ENCODE measurements at places on chromosomes 5 and 9.

- peak; percentile 29 for DNase-seq
Observed at GRCh38 chr9:131019388-131020239, 10.6 kb downstream of the LAMC3 start.

DNA sequence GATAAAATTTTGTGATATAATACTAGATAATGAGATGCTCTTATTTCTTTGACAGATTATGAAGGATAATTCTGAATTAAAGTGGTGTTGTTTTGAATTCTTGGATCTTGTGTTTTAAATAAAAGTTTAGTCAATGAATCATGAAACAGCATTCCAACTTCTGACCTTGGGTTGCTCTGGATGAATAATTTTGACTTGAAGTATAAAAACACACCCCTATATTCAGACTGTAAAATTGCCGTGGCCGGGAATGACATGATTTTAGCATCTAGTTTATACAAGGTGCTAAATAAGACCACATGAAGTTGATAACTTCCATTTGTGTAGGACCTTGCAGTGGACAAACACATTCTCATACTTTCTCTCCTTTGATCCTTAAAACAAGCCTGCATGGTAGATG, 67.2 kb upstream of the DAP start:
- peak; percentile 27 for DNase-seq

GRCh38 chr5:94440015-94440414, 178.4 kb downstream of the KIAA0825 start:
- DNase-seq, result no peak

- no peak for DNase-seq
Observed at GRCh38 chr9:118578467-118578866, 790.8 kb downstream of the BRINP1 start.

GRCh38 chr9:96025995-96026602, 150.6 kb downstream of the ERCC6L2 start:
- DNase-seq, result no peak

DNA sequence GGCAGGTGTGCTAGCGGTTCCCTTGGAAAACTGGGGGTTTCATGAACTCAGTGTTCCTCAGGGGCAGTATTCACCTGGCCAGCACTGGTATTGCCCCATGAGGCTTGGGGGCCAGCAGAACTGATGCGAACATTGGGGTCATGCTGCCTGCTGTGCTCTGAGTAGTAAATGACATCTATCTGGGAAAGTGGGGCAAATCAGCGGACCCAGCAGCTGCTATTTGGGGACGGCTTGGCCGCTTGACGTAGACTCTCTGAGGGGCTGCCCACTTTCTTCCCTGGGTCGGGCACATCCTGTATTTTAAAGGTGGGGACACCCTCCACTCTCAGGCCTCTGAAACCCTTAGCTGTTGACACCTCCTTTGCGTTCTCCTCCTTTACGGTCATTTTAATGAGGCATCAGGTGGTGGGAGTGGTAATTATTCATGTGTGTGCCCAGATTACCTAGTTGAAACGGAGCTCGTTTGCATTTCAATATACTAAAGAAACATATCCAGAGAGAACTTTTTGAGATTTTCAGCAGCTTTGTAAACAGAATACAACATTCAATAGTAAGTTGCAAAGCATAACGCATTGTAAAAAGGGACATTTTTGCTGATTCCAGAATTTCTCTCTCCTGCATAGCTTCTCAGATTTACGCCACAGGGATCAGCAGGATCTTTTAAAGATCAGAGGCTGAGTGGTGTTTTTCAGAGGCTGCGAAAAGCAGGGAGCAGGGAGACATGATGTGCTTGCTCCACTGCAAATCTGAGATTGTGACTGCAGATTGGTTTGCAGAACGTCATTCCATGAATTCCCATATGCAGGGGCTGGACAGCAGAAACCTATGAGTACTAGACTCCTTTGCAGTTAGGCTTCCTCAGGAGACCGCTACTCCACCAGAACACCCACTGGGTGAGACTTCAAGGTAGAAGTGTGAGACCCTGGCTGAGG, 56.8 kb upstream of the ZFR start:
- DNase-seq, result no peak

- DNase-seq, result no peak
Observed at GRCh38 chr5:94777056-94777880, 158.8 kb downstream of the SLF1 start.

GRCh38 chr9:22107202-22108045, 98.3 kb upstream of the CDKN2B start:
- DNase-seq, result no peak

- no peak for DNase-seq
Observed at GRCh38 chr9:70814597-70814996, 306.8 kb downstream of the TRPM3 start.

GRCh38 chr9:89461265-89461664, 36.6 kb downstream of the SEMA4D start:
- DNase-seq, result no peak

- no peak for DNase-seq
Observed at GRCh38 chr5:78576376-78576775, 72.2 kb downstream of the LHFPL2 start.

DNA sequence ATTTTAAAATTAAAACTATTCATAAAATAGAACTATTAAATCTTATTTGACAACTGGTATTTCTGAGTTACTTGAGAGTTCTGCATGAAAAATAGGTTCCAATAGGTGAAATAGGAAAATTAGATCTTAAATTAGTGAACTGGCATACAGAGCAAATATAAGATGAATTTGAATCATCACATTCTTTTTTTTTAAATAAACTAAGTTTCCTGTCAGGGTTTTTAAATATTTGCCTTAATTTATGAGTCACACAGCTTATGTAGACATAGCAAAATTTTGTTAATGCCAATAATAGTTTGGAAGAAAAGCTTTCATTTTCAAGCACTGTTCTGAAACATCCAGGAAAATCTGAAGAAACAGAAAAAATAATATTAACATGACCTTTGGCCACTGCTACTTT, 311.7 kb upstream of the HAPLN1 start:
- DNase-seq, result no peak

DNA sequence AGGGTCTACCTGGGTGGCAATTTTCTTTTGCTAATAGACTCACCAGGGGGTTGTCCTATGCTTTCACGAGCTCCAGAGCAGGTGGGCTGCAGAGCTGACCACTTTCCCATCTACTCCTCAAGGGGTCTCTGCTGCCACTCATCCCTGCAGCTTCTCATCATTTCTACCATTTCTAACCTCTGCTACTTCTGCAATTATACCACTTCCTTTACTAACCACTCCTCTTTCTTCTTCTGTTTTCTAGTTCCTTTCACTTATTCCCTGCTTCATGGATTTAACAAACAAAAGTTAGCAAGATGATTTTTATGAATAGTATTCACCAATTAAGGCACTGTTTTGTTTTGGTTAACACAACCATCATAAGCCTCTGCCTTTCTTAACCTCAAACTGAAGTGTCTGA, 34.5 kb upstream of the NIPBL start:
- no peak for DNase-seq

DNA sequence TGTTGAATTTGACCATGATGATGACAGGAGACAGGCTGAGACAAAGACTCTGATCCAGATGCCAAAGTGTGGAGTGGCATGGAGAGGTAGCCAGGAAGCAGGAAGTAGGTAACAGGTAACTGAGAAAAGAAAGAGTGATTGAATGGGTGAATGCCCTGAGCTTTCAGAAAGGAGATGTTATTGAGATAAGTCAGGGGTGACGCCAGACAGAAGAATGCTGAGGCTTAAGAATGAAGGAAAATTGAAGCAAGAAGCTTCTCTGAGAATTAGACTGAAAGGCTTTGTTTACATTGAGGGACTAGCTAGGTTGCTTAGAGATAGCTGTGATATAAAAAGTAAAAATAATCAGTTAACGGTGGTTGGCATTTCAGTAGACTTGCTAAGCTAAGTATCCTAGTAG, 165.7 kb downstream of the PSAT1 start:
- DNase-seq, result no peak

- no peak for DNase-seq
Observed at GRCh38 chr9:92752812-92753404, 11.7 kb downstream of the BICD2 start.

DNA sequence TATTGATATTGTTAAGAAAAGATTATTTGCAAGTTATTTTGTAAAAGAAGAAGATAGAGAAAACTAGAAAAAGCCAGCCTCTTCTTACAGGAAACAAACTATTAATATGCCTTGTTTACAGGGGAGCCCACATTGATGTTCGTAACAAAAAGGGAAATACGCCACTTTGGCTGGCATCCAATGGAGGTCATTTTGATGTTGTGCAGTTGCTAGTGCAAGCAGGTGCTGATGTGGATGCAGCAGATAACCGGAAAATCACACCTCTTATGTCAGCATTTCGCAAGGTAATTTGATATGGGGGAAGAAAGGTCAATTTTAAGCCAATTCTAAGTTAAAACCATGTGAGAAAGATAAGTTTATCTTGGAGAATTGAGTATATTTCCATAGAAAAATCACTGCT, 37.6 kb upstream of the EIF4EBP3 start:
- DNase-seq, result no peak

GRCh38 chr9:137982200-137982599, 104.6 kb downstream of the CACNA1B start:
- DNase-seq, result no peak

DNA sequence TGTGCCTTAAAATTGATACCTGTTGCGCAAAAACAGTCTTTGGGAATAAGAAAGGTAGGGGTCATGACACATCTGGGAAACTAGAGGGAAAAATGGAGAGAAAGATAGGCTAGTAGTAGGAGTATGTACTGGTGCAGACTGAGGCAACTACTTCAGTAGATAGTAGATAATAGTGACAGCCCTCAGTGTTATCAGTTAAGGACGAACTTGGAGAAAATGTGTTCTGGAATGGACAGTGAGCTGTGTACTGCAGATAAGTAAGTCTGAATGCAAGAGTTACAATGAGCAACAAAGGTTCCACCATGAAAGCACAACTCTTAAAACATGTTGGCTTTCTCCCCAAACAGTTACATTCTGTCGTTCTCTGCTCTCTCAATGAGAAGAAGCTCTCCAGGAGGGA, 6.5 kb upstream of the INSL6 start:
- no peak for DNase-seq

DNA sequence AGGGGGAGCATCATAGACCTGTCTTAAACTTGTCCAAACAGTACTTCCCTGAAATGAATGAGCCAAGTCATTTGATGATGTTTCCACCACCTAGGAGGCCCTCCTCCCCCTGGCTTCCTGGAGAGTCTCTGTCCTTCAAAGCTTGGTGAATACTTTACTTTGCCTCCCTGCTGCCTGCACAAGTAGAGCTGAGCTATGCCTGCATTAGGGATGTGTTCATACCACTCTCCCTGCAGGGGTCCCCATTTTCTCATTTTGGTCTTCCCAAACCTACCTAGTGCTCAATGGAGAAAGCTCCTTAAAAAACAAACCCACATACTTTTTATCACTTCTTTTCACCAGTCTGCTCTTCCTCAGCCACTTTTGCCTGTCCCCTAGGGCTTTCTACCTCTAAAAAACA, 7.7 kb downstream of the CCNI2 start:
- no peak for DNase-seq

DNA sequence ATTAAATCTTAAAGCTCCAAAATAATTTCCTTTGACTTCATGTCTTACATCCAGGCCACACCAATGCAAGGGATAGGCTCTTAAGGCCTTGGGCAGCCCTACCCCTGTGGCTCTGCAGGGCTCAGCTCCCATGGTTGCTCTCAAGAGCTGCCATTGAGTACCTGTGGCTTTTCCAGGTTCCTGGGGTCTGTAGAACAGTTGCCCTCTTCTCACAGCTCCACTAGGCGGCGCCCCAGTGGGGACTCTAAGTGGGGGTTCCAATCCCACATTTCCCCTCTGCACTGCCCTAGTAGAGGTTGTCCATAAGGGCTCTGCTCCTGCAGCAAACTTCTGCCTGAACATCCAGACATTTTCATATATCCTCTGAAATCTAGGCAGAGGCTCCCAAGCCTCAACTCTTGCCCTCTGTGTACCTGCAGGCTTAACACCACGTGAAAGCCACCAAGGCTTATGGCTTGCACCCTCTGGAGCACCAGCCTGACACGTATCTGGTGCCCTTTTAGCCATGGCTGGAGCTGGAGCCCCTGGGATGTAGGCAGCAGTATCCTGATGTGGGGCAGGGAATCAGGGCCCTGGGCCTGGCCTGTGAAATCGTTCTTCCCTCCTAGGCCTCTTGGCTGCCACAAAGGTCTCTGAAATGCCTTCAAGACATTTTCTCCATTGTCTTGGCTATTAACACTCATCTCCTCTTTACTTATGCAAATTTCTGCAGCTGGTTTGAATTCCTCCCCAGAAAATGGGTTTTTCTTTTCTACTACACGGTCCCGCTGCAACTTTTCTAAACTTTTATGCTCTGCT, 185.1 kb downstream of the SMARCA2 start:
- no peak for DNase-seq

GRCh38 chr9:9437641-9438040, 1175.2 kb downstream of the PTPRD start:
- no peak for DNase-seq

DNA sequence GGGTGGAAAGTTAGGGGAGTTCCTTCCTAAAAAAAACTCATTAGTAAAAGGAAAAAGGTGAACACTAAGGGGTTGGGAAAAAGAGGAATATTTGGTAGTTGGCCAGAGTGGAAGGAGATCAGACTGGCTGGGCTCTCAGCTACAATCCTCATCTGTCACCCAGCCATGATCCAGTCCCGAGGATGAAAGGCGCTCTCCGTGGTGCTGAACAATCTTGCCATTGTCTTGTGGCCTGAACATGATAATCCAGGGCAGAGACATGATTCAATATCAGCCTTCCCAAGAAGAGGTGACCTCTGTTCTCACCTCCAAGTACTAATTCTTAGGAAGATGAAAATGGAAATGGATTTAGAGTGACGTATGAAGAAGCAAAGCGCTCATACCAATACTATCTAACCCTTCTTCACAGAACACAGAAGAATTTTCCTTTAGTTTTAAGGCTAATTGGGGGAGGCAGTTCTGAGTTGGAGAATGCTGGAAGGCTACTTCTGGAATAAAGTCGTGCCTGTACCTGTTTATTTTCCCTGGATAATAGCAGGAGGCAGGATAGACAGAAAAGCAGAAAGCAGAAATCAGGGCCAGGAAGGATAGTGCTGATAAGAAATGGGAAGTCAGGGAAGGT, 36.6 kb upstream of the MYORG start:
- no peak for DNase-seq

GRCh38 chr9:6899274-6899673, 141.5 kb downstream of the KDM4C start:
- DNase-seq, result no peak

GRCh38 chr5:137632716-137633115, 103.2 kb downstream of the KLHL3 start:
- no peak for DNase-seq

- no peak for DNase-seq
Observed at GRCh38 chr9:68505681-68506409, 34.8 kb downstream of the TMEM252 start.

Measured in AG09309 (cell line).